ENCODE measurements at places on chromosomes 3 and 15.
A peak's percentile ranks its signal among the peaks of the same experiment; 100 is the strongest.

- DNase-seq: peak; percentile 60
Measured at GRCh38 chr3:128971421-128972100, 22.3 kb downstream of the CFAP92 start.

DNA sequence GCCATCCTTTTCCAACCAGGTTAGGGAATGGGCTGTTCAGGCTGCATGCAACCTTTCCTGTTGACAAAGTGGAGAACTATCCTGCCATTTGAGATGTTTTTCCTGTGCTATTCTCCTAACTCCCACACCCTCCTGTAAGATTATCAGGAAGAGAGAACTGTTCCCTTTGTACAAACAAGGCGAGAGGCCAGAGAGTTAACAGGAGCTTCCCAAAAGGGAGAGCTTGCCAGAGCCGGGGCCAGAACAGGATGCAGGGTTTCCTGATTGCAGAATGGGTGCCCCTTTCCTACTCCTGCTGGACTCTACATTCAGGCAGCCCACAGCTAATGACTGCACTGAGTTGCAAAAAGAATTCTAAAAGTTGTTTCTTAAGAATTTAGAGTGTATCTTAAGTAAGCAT is 17.1 kb downstream of the PML start:
- peak; percentile 52 for DNase-seq

DNA sequence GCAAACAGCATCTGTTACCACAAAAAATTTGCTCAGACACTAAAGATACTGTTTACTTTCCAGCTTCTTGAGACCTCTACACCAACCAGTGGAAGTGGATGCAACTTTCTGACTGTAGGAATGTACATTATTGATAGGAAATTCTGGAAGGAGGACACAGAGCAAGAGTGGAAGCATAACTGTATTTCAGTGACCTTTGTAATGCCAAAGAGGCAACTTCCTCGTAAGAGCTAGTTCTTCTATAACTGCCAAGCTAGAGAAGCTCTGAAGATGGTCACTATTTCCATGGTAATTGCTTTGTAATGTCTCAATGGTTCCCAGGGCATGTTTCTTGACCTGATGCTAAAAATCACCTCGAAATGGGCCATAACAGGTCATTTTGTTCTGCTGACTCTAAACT is 96.3 kb upstream of the SLC2A2 start:
- no peak for DNase-seq

- DNase-seq: no peak
Measured at GRCh38 chr3:56135941-56136340, 332.3 kb downstream of the ERC2 start.

DNA sequence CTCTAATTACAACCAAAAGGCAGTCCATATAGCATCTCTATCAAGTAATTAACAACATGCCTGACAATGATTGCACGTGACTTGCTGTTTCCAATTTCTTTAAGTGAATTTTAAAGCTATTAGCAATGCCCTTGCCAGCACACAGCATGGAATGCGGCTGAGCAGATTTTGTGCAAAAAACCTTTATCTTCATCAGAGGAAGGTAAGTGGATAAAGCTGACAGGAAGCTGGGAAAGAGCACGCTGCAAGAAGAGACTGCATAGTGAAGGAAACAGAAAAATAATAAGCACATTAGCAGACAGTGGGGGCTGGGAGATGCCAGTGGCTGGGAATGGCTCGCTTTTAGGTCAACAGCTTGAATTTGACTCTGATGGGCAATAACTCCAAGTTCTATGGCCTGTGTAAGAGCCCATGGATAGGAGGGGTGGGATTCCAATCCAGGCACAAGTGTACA is 138.8 kb downstream of the PDZRN3 start:
- DNase-seq: peak; percentile 46

DNA sequence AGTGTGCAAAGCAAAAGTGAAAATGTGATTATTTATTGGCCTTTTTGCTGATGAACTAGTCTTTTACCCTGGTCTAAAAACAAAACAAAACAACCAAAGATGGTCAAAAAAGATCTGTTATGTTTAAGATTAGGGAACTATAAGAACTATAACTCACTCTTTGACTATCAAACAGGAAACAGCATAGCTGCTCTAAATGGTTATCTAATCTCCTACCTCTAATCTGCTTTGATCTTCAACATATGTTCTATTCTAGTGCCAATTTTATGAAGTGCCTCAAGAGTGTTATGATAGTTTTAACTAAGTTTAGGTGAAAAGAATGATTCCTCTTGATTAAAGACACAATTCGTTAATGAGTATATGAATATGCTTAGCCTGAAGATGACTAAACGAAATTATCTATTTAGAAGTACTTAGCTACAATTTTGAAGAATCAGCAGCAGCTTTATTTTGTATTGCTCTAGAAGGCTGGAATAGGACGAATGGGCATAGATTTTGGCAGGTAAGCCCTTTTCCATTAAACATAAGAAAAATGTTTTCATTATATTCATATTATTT is 46.0 kb downstream of the SETD2 start:
- no peak for DNase-seq

GRCh38 chr3:108882762-108883161 is 60.2 kb downstream of the TRAT1 start:
- no peak for DNase-seq
